ENCODE measurements at places on chromosomes 12 and 14. TPM values are rescaled to one million over a fixed set of nuclear protein-coding genes. Genes with fewer than 3 reads are reported as not detected.

Gene FBXL14
- polyA plus RNA-seq = 13.2 TPM

- peak; percentile 99 for DNase-seq
Measured at GRCh38 chr14:52729925-52730708, at the start of gene STYX. TSS of gene STYX (plus strand) at chr14:52730166. CDS start at chr14:52730475, 309 bp downstream.

DNA sequence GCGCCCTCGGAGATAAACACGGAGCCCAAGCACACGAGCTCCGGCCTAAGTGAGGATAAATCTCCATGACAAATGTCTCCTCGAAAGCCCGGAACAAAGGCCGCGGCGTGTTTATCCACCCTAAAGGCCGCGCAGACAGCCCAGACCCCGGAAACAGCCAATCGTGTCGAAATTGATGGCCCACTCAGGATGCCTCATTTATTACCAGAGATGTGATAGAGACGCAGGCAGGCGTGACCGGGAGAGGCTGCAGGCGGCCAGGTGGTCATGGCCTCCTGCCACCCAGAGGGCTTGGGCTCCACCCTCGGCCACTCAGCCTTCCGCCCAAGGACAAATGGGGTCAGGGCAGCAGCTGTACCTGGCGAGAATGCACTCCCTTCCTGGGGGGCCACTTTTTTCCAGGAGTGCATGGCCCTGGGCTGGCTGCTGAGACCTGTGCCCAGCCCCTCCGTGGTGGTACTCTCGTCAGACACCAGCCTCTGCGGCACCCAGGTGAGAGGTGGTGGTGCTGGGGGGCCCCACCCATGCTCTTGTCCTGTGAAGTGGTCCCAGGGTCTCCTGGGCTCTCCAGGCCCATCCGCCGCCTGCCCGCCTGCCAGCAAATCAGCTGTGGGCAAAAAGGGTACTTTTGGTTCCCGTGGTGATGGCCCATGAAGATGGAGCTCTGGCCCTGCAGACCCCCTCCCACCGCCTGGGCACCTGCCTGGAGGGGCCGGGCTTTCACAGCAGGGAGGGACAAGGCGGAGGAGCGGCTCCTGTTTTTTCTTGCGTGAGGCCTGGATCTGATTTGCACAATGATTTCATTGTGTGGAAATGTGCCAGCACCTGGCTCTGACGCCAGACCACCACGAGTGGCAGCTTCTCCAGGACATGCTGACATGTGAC is 211.5 kb upstream of the C14orf180 start:
- DNase-seq = no peak

Gene RIPK3
- polyA plus RNA-seq = 28.8 TPM

DNA sequence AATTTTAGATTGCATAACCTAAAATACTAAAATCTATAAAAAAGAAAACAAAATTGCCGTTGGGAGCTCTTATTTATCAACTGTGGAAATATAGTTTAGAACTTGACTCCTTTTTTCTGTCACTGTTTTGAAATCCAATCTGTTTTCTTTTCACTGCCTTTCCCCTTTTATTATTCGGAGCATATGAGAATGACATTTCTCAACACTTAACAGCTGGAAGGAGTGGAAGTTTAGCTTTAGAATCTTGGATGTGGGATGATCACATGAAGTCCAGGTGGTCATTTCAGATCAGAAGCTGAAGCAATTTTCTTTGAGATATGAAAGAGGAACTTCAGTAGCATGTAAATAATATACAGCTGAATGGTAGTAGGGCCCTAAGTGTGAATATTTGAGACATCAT is 16.7 kb downstream of the TRHDE start:
- DNase-seq = no peak

- DNase-seq = no peak
Measured at GRCh38 chr12:68163560-68164081, 4.1 kb upstream of the IFNG start.

- DNase-seq = no peak
Measured at GRCh38 chr12:46770501-46771183, 55.2 kb downstream of the SLC38A4 start.

Gene GABARAPL1
- 54.6 TPM for polyA plus RNA-seq

Gene TPPP2
- not detected for polyA plus RNA-seq

- DNase-seq = no peak
Measured at GRCh38 chr12:104281636-104282035, 21.9 kb upstream of the EID3 start.

GRCh38 chr12:86914721-86915120 is 658.5 kb upstream of the MGAT4C start:
- no peak for DNase-seq

GRCh38 chr14:61188196-61188595 is 92.9 kb downstream of the TMEM30B start:
- DNase-seq = peak; percentile 65

DNA sequence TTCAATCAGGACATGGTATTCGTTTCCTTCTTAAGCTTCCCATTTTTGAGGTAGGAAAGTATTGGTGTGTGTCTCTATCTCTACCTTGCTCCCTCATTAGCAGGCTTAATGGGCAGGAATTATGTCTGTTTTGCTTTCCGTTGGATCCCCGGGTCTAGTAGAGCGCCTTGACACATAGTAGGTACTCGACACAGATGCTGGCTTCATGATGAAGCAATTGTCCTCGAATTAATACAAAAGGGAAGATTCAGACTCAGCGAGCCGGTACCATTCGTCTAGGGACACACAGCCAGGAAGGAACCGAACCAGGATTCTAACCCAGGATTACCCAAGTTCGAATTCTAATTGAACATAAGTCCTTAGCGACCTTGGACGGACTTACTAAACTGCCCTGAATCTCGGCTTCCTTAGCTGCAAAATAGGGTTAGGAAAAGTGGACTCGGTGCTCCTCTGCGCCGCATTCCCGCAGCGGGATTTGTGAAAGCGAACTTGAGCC is 496 bp upstream of the ISCU start:
- no peak for DNase-seq

DNA sequence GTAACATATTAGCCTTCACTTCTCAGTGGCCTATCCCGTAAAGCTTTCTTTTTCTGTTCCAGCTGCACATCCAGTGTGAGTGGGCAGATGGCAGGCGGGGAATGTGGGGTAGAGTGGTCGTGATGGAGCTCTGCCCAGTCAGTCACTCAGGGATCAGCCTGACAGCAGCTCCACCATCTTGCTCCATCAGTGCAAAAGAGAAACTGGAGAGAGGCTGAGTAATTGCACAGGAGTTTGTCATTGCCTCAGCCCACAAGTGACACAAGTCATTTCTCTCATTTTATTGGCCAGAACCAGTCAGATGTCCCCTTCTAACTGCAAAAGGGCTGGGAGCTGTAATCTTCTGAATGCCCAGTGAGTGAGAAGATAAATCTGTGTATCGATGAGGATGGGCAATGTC is 66.5 kb downstream of the ATP23 start:
- no peak for DNase-seq

- no peak for DNase-seq
Measured at GRCh38 chr14:81523016-81523415, 10.6 kb downstream of the SEL1L start.

GRCh38 chr14:58549105-58549757 is 88.5 kb upstream of the DACT1 start:
- no peak for DNase-seq

Gene KRT3
- polyA plus RNA-seq = not detected

Gene AMHR2
- not detected for polyA plus RNA-seq

DNA sequence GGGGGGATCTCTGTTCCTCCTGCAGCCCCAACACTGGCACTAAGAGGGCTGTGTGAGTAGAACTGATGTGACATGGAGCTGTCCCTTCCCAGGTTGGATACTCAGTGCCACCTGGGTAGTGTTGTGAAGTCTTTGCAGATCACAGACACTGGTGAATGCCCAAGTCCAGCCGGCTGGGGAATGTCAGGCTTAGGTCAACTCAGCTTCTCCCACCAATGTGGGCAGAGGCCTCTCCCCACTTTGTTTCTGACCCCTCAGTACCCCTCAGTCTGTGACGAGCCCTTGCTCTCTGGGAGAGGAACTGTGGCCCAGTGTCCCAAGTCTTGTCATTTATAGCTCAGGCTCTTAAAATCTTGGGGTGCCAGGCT is 11.3 kb downstream of the SLC25A29 start:
- DNase-seq = peak; percentile 56

GRCh38 chr12:19643635-19644034 is 204.3 kb downstream of the AEBP2 start:
- DNase-seq = no peak

Gene SELPLG
- polyA plus RNA-seq = 26.1 TPM

DNA sequence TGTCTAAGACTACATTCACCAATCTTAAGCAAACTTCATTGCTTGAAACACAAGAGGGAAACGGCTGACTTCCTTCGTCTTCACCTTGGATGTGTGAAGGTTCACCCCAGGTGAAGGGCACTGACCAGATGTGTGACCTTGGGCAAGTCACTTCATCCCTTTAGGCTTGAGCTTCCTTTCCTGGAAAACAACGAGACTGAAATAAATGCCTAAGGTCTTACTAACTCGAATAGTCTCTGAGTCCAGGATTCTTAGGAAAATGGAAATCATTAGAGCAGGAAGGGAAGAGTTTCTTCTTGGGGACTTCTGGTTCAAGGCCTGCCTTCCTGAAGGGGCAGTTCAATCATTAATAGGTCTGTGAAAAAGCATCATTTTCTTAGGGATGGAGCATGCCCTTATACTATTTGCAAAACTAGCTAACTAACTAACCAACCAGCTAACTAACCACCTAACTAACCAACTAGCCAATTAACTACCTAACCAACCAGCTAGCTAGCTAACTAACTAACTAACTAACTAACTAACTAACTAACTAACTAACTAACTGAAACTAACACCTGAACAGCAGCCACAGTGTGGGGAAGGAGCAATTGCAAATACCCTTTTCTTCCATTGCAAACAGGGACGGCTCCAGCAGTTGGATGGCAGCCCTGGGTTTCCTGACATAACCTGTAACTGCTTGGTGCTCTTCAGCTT is 31.5 kb upstream of the EMP1 start:
- DNase-seq = no peak

Gene BHLHE41
- 12.6 TPM for polyA plus RNA-seq

Gene CAPZA3
- polyA plus RNA-seq = not detected

Gene TMEM179
- polyA plus RNA-seq = not detected

- DNase-seq = no peak
Measured at GRCh38 chr12:47808574-47809365, 10.9 kb downstream of the HDAC7 start.

- no peak for DNase-seq
Measured at GRCh38 chr14:84017495-84017894, 1512.4 kb upstream of the FLRT2 start.

DNA sequence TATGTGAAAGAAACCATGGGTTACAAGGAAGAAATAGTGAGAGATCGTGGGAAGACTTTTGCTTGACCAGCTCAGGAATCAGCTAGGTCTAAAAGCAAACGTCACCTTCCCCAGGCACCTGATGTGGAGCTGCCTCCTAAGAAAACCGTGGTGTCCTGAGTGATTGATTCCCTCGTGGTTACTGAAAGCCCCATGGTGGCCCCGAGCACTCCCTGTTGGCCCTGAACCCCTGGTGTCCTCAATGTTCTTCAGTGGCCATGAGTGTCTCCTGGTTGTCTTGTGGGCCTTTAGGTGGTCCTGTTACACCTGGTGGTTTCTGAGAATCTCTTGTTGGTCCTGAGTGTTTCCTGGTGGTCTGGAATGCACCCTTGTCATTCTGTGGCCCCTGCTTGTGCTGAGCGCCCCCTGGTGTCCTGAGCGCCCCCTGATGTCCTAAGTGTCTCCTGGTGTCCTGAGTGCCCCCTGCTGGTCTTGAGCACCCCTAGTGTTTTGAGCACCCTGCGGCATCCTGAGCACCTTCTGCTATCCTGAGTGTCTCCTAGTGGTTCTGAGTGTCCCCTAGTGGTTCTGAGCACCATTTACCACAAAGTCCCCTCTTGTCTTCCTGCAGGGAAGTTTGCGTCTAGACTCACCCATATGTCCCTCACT is 518.7 kb downstream of the TMEM121 start:
- no peak for DNase-seq

DNA sequence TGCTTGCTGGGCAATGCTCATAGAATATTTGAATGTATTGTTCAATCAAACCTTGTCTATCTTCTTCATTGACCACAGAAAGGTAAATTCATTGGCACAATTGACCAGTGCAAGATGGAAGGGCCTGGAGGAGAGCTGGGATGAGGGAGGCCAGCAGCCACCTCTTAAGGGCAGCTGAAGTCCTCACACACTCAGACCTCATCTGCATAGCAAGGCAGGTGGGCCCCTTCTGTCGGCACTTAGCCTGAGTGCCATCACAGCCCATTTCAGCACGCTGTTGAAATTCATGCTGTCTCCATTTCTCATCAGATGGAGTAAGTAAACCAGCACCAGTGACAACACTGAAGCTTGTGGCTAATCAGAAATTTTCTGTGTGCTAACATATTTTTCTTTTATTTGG is 25.4 kb upstream of the HMGA2 start:
- DNase-seq = no peak

Gene GLIPR1L1
- polyA plus RNA-seq = not detected

DNA sequence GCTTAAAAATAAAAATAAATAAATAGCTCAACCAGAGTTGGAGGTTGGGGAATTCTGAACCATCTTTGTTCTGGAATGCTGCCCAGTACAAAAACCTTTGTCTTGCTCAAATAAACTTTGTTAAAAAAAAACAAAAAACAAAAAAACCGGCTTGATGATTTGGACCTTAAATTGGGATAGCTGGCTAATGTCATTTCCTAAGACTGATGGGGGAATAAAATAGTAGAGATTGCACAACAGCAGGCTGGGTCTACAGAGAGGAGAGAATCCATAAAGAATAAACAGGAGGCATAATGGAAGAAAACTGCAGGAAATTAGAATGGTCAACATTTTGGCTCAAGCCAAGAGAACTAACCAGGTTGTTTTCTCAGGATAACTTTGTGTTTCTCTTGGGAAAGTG is 370.9 kb downstream of the AEBP2 start:
- no peak for DNase-seq

- no peak for DNase-seq
Measured at GRCh38 chr12:86349196-86349595, 93.0 kb upstream of the MGAT4C start.

GRCh38 chr14:94387051-94388026 is 1.1 kb downstream of the SERPINA1 start:
- DNase-seq = peak; percentile 49

Gene CLEC4D
- 0.12 TPM for polyA plus RNA-seq

DNA sequence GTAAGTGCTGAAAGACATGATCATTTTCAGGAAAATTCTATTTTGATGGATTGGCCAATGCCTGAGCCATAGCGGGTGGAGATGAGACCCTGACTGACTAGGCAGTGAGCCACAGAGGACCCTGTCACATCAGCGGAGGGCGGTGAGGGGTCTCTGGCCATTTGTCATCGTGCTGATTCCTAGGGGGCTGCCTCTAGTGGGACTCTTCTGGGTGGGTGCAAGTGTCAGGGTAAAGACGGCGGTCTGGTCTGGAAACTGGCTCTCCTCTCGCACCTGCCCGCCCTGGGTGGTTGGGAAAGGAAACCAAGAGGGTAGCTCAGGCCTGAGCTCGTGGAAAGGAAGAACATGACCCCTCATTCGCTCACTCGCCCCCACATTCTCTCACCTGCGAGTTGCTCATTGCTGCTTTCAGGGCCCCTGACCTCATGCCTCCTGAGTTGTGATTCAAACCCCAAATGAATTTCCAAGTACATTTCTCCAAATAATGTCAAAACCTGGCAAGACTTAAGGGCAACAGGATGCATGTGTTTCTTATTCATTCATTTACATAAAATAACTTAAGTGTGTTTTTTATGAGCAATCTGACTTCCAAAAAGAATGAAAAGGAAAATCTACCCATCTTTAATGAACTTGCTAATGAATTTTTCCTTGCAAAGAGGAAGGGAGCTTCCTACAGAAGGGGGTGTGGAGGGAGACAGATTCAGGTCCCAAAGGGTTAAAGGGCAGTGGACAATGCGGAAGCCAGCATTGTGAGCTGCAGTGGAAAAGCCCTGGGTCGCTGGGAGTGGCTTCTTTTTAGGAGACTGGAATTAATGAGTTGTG is 12.8 kb downstream of the MEG3 start:
- no peak for DNase-seq

- DNase-seq = no peak
Measured at GRCh38 chr12:70971001-70971794, 50.7 kb upstream of the PTPRR start.

Gene SLC24A4
- polyA plus RNA-seq = 0.44 TPM
